ENCODE measurements at places on chromosomes 2 and 18. TPM values are rescaled to one million over a fixed set of nuclear protein-coding genes. Genes with fewer than 3 reads are reported as not detected.

DNA sequence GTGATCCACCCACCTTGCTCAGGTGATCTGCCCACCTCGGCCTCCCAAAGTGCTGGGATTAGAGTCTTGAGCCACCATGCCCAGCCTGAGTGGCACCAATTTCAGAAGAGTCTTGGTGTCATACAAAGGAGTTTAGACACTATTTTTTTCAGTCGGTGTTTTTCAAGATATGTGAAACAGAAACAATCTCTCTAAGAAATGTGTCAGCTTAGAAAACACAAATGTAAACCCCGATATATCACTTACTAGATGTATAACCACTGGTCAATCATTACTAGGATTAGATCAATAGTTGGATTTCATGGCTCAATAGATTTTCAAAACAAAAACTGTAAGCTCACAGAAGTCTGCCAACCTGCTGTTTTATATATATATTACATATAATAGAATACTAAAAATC is 67.2 kb upstream of the FRZB start:
- ATAC-seq, result no peak

- no peak for ATAC-seq
These were observed 287.2 kb downstream of the STK39 start for GRCh38 chr2:167960089-167960747.

DNA sequence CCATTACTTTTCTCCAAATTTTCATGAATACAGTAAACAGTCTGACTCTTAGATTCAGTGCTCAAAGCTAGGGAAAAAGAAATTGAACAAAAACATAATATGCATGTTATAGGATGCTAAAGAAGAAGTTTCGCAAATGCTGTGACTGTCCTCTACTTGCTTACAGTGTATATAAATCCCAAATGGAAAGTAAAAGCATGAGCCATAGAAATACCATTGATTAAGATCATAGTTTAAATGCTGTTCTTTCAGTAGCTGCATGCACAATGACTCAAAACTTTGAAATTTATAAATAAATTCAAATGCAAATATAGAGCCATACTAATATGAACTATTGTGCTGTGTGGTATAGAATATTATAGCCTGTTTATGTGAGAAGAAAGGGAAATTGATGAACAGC is 1113.9 kb upstream of the ACVR2A start:
- ATAC-seq, result no peak

GRCh38 chr2:111037128-111037527 is 83.6 kb upstream of the BCL2L11 start:
- no peak for ATAC-seq

GRCh38 chr2:147648471-147648870 is 196.4 kb upstream of the ACVR2A start:
- no peak for ATAC-seq

GRCh38 chr2:105329197-105329554 is 359 bp downstream of the TGFBRAP1 start:
- peak; percentile 22 for ATAC-seq

- peak; percentile 96 for ATAC-seq
These were observed 238.7 kb downstream of the TGIF1 start for GRCh38 chr18:3688690-3689089.

GRCh38 chr2:26052740-26053139 is 18.9 kb downstream of the RAB10 start:
- ATAC-seq, result no peak

- ATAC-seq, result no peak
These were observed 262.8 kb downstream of the DYSF start for GRCh38 chr2:71715951-71716696.

GRCh38 chr2:58357521-58357920 is 116.4 kb upstream of the FANCL start:
- no peak for ATAC-seq

DNA sequence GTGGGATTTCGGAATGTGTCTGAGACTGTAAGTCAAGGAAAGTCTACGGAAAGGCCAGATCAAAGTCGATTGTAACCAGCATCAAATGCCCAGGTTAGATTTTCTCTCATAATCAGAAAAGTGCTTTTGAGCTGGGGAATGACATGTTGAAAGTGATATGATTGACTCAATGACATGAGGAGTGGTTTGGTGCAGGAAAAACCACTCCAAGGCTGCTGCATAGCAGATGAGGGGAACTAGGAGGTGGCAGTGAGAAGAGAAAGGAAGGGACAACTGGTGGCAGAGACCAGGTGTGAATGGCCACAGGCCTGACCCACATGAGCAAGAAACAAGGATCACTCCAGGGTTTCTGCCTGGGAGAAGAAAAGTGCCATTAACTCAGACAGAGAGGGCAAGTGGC is 822 bp downstream of the SLC35F6 start:
- no peak for ATAC-seq

DNA sequence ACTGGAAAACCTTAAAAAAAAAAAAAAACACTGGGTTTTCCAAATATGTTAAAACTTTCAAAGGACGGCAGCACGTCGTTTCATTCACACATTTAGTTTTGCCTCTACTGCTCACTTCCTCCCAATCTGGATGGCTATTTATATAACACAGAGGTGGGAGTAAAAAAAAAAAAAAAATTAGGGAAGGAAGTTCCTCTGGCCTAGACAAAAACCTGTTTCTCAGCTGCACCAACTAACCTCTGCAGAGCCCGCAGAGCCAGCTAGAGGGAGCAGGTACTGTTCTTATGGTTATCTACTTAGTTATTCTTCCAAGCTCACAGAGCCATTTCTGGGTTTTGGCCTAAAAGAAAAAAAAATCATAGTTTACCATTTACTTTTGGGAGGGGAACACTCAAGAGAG is 28.1 kb downstream of the SLC1A4 start:
- no peak for ATAC-seq

- no peak for ATAC-seq
These were observed 12.3 kb upstream of the PLEK start for GRCh38 chr2:68352651-68353391.

DNA sequence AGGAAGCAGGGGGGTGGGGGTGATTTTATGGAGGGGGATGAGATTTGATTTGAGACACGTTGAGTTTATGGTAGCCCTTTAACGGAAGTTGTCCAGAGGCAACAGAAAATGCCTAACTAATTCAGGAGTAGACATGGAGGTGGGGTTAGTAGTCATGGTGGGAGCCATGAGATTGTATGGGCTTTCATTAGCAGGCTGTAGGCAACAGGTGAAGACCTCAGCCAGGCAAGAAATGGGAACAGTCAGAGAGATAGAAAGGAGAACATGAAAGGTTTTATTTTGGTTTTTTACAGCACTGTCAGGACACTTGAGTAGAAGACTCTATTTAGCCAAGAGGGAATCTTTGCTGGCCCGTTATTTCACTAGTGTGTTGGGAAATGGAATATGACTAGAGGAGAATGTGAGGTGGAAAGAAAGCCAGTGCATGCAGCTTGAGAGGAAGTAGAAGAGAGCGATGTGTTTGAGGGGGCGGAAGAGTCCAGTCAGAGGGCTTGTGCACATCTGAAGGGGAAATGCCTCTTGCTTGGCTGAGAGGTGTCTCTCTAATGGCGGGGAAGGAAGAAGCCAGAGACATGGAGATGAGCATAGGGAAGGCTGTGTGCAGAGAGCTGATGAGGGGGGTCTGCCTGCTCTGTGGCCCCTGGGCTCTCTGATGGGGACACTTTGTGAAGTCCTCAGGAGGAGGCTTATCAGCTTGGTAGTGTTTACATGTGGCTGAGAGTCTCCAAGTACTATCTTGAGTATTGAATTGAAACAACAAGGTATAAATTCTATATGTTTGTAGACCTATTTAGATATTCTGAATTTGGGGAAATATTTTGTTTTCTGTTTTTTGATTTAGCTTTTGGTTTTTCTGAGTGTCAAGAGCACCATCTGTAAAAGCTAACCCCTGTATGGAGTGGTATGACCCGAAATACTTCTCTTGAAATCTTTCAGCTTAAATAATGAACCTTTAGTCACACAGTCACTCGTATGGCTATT is 66.9 kb upstream of the ITM2C start:
- ATAC-seq, result no peak

DNA sequence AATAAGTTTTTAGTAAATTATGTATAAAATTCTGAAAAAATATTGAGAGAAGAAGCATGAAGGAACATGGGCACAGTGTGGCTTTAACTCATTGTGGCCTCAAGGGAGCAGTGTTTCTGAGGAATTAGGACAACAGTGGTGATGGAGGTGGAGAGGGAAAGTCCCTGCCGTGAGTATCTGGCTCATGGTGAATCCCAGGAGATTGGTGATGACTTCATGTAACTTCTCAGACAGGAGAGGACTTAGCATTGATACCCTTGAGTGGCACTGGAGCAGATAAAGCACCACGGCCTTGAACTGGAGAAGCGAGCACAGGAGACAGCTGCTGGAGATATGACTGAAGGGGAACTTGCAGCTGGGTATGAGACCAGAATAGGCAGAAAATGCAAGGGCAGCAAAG is 35.0 kb upstream of the LRP1B start:
- peak; percentile 34 for ATAC-seq

GRCh38 chr18:58662118-58662517 is 9.1 kb upstream of the MALT1 start:
- no peak for ATAC-seq

GRCh38 chr18:57943723-57944122 is 100.3 kb upstream of the NEDD4L start:
- no peak for ATAC-seq

- no peak for ATAC-seq
These were observed 115.5 kb upstream of the ITGA6 start for GRCh38 chr2:172311921-172312345.

GRCh38 chr2:230130668-230131364 is 62.1 kb upstream of the SLC16A14 start:
- no peak for ATAC-seq

DNA sequence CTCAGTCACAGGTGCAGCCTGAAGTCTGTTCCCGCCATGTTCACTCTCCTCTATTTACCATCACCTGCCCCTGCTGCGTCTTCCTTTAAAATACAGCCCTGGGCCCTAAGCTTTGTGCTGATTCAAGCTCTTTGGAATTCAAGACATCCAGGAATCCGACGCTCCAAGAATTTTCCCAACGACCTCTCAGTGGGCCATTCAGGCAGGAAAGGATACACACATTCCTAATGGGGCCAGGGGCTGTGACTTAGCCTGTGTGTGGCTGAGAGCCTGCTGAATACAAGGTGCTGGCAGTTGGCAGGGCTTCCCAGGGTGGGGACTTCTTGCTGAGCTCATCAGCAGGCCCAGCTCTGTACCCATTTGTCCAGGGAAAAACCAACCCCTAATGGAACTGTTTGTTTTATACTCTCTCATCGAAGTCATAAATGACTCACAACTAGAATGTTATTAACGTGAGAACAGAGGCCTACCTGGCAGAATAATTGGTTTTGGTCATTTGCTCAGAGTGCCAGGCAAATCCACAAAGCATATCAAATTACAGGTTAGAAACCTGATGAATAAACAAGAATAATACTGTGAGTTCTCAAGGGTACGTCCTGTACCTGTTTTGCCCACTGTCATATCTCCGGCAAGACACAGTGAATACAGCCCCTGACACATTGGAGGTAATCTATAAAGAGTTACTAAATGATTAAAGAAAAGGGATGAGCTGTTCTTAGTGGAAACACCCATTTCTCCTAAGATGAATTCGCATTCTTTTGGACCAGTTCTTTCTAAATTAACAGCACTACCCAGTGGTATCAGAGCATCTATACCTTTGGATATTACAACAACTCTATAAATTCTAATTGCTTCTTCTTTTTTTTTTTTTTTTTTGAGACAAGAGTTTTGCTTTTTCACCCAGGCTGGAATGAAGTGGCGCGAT is 12.6 kb upstream of the KCMF1 start:
- peak; percentile 53 for ATAC-seq

- no peak for ATAC-seq
These were observed 19.6 kb upstream of the IL1A start for GRCh38 chr2:112803691-112804521.

- no peak for ATAC-seq
These were observed 28.8 kb downstream of the HDAC4 start for GRCh38 chr2:239371726-239372686.

DNA sequence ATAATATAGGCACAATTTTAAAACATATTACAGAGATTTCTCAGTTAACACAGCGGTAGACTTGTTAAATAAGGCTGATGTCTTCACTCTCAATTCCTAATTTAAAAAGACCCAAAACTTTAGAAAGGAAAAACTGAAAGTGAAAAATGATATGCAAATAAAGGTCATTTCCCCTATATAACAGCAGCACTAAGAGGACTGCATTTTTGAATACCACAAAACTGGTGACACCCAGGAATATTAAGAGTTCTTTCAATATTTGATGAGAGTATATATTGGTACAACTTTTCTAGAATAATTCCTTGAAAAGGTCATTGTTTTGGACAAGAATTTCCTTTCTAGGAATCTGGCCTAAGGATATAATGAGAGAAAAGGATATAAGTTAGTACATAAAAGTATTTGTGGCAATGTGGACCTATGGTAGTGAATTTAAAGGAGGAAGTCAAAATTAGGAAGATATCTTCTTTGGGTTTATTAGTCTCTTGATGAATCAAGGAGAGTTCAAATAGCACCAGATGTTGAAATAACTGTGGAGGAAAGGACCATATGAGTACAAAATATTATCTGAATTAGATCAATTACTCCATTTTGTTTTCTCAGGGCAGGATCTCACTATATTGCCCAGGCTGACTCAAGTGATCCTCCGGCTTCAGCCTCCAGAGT is 70.3 kb downstream of the TMEM237 start:
- ATAC-seq, result no peak

- ATAC-seq, result no peak
These were observed 280.2 kb upstream of the SOX11 start for GRCh38 chr2:5412001-5412400.

TDRD15 gene
- 0.05 TPM for total RNA-seq

PXDN gene
- total RNA-seq, result 0.84 TPM

MPV17 gene
- total RNA-seq, result 57.6 TPM

AQP12A gene
- not detected for total RNA-seq

RAB6C gene
- total RNA-seq, result 0.14 TPM

ZNF2 gene
- 5.2 TPM for total RNA-seq

PASK gene
- total RNA-seq, result 14.7 TPM

INO80D gene
- 10.8 TPM for total RNA-seq

ALK gene
- total RNA-seq, result 4.3 TPM

HDLBP gene
- total RNA-seq, result 422 TPM
